ENCODE measurements at places on chromosomes 6 and 20.

GRCh38 chr6:158626360-158627167 lies 18.0 kb downstream of the DYNLT1 start:
- no peak for DNase-seq

GRCh38 chr6:104986625-104987024 lies 29.7 kb downstream of the LIN28B start:
- no peak for DNase-seq

GRCh38 chr6:108714766-108715414 lies 133.3 kb upstream of the ARMC2 start:
- peak; percentile 58 for DNase-seq

DNA sequence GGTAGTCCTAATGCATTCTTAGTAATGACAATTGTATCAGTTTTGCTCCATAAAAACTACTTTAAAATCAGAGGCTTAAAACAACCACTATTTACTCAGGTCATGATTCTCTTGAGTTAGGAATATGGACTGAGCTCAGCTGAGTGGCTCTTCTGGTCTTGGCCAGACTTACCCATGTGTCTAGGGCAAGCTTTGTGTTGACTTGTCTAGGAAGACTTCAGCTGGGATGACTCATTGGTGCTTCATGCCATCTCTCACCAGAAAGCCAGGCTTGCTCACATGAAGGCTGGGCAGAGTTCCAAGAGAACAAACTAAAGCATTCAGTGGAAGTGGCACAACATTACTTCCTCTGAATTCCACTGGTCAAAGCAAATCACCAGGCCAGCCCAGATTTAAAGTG lies 155.3 kb downstream of the DHX35 start:
- DNase-seq: peak; percentile 49

DNA sequence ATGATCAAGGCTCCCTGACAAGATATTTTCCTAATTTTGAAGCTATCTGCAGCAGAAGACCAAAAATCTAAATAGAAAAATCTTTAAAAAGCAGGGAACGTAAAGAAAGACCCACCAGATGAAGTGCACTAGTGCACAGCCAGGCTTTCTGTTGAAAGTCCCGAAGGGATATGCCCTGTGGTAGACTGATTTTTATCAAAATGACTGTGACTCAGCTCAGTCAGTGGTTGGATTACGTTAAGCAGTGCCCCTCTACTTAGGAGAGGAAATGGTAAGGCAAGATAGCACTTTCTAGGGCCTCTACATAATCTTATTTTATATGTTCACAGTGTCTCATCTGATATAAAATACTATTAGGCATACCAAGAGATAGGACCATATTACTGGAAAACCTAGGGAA lies 123.4 kb upstream of the RAB32 start:
- DNase-seq: no peak

- DNase-seq: peak; percentile 53
These were observed 668.2 kb upstream of the GJE1 start for GRCh38 chr6:141464490-141464889.

DNA sequence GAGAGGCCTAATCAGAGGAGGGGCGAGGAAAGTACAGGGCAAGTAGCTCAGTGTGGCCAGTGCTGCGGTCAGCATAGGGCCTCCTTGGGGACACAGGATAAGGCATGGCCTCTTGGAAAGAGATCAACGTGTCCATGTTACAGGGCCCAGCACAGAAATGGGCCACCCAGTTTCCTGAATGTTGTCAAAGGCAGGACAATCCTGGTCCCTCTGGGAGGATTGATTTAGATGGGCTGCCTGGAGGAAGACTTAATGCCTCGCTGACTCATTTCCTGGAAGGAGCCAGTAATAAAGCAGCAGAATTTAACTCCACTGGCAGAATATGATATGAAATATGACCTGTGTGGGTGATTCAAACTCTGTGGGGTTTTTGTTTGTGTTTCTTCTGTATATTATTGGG lies 16.6 kb downstream of the DDO start:
- peak; percentile 45 for DNase-seq

All from fibroblast of lung (primary cell).